ENCODE measurements at places on chromosomes 11 and 22.

- peak; percentile 61 for DNase-seq
These were observed 27.3 kb downstream of the ARHGEF17 start for GRCh38 chr11:73335204-73335923.

GRCh38 chr22:20651286-20651685, 122.6 kb upstream of the SERPIND1 start:
- no peak for DNase-seq

DNA sequence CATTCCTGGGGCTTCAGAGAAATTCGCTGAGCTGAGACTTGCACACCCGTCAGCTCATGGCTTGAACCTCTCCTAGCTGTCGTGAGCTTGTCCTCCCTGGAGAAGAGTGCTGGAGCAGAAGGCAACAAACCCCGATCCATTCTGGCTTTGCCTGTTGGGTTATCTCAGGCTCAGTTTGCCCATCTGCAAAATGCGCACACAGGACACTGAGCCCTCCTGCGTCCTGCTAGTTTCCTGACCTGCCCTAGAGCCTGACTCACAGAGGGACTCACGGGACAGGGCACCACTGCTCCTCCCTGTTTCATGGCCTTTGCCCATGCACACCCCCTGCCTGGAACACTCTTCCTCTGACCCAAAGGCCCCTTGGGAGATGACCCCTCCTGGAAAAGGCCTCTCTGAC, 365.0 kb downstream of the MN1 start:
- no peak for DNase-seq

- DNase-seq = no peak
These were observed 61.8 kb downstream of the RPL27A start for GRCh38 chr11:8744423-8744822.

- no peak for DNase-seq
These were observed 79.9 kb downstream of the MS4A13 start for GRCh38 chr11:60594998-60595642.

GRCh38 chr11:29957431-29957830, 59.4 kb downstream of the KCNA4 start:
- DNase-seq = no peak

- DNase-seq = no peak
These were observed 3.8 kb downstream of the ACY3 start for GRCh38 chr11:67646535-67647336.

- no peak for DNase-seq
These were observed at the start of gene B3GAT1 for GRCh38 chr11:134412203-134413042. Gene B3GAT1, minus strand, starts transcription at chr11:134412242. Its CDS starts 24,583 bp downstream, at chr11:134387659.

DNA sequence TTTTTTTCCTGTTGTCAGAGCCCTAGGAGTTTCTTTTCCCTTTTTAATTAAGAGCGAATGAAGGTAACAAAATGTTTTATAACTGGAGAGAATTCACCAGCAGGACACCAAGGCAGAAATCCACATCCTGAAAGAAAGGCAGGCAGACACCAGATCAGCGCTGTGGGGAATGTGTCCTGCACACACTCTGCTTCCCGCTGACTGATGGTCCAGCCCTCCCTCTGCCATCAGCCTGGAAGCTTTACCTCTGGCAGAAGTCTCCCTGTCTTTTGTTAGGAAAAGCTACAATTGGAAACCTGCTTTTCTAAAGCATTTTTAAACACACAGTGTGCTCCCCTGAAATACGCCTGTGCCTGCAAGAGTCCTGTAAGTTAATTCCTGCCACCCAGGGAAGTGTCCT, 638.5 kb downstream of the NTM start:
- DNase-seq = no peak

DNA sequence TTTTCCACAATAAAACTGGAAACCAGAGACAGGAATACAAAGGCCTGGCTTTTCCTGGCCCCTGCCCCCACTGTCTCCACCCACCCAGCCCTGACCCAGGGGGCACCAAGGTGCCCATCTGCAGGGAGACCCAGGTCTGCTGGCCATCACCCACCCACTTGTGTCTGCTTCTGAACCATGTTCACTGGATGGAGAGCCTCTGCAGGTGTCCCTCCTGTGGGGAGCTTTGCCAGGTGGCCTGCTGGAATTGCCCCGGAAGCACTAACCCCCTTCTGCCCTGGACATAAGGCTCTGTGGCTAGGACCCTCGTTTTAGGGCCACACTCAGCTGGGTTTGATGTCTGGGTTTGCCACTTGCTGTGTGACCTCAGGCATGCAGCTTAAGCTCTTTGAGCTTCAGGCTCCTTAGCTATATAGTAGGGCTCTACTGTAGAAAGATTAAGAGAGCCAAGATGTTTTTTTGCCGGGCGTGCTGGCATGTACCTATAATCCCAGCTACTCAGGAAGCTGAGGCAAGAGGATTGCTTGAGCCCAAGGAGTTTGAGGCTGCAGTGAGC, 3.9 kb downstream of the SCARF2 start:
- no peak for DNase-seq
